ENCODE measurements at places on chromosomes 2 and 18. TPM values are rescaled to one million over a fixed set of nuclear protein-coding genes. Genes with fewer than 3 reads are reported as not detected.

DNA sequence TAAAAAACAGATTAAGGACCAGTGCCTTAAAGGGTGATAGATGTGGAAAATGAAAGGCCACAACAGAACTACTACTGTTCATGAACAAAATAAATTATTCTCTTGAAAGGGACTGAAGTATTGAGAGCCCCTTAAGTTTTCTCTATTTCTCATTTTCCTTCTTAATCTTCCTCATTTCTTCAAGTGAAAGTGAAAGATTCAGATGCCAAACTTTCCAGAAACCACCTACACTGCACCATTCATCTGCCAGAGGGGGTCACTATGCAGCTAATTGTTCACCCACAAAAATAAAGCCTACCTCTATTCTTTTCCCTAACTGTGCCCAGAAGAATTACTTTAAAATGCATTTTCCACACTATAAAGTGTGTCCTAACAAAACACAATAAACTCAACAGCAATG is 140.1 kb downstream of the NR4A2 start:
- DNase-seq: no peak
- H3K4me1 ChIP-seq: no peaks in the 10 kb centered on the region
- H3K27ac ChIP-seq: no peak overlapping the region

- no peaks in the 10 kb centered on the region for H3K36me3 ChIP-seq
- no peak for DNase-seq
- no peak overlapping the region for H3K27ac ChIP-seq
- no peak overlapping the region for H3K4me3 ChIP-seq
- peaks cover 100% of the 10 kb centered on the region for H3K27me3 ChIP-seq
Observed at GRCh38 chr2:70897977-70898226, 37.8 kb upstream of the ATP6V1B1 start.

DNA sequence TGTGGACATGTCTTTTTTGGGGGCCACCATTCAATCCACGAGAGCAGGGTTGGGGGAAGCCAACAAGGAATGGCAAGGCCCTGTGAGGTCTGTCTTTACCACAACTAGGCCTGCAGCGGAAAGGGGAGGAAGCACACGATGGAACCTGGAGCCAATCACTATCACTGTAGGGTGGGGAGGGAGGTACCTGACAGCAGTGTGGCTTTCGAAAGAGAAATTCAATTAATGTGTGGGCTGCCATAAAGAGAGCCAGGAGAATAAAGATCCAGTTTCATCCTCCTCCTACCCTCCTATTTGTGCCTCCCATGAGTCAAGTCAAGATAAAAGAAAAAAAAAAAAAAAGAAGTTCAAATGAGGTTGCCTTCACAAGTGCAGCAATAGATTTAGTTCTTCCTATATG is 18.9 kb upstream of the RBMS1 start:
- no peaks in the 10 kb centered on the region for H3K36me3 ChIP-seq
- no peaks in the 10 kb centered on the region for H3K27me3 ChIP-seq
- no peak for DNase-seq
- H3K4me1 ChIP-seq: no peaks in the 10 kb centered on the region

- no peaks in the 10 kb centered on the region for H3K27me3 ChIP-seq
- peaks cover 4% of the 10 kb centered on the region for H3K4me1 ChIP-seq
- H3K4me3 ChIP-seq: no peak overlapping the region
- no peak overlapping the region for H3K27ac ChIP-seq
- no peak for DNase-seq
Observed at GRCh38 chr18:76499637-76500340, 4.7 kb upstream of the ZNF516 start.

- no peak overlapping the region for H3K27ac ChIP-seq
- H3K27me3 ChIP-seq: no peaks in the 10 kb centered on the region
- no peaks in the 10 kb centered on the region for H3K36me3 ChIP-seq
Observed at GRCh38 chr2:168518555-168519066, 62.5 kb downstream of the CERS6 start.

- no peak for DNase-seq
- no peaks in the 10 kb centered on the region for H3K36me3 ChIP-seq
- no peak overlapping the region for H3K4me3 ChIP-seq
- peaks cover 14% of the 10 kb centered on the region for H3K4me1 ChIP-seq
- H3K27ac ChIP-seq: peak overlapping the region; percentile 35
Observed at GRCh38 chr2:201432038-201432620, 19.1 kb downstream of the TRAK2 start.

DNA sequence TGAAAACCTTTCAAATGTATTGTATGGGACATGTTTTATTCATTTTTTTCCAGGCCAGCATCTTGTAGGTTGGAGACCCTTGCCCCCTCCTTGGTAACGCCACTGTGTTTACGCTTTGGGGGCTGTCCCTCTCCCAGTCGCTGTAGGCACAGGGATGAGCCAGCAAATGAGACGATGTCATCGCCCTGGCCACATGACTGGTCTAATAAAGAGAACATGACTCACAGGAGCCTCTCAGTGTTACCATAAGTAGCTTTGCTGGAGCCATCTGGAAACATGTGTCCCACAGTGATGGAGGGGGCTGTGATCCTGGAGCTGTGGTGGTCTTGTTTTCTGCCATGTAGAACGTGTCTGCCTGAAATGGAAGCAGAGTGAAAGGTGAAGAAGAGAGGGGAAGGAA is 78.9 kb downstream of the CD8B2 start:
- no peaks in the 10 kb centered on the region for H3K36me3 ChIP-seq
- no peaks in the 10 kb centered on the region for H3K27me3 ChIP-seq

GRCh38 chr2:150255528-150255927 is 231.9 kb downstream of the RND3 start:
- DNase-seq: no peak
- no peaks in the 10 kb centered on the region for H3K36me3 ChIP-seq
- H3K27ac ChIP-seq: no peak overlapping the region
- H3K27me3 ChIP-seq: no peaks in the 10 kb centered on the region

- H3K27ac ChIP-seq: no peak overlapping the region
- no peaks in the 10 kb centered on the region for H3K27me3 ChIP-seq
- H3K4me1 ChIP-seq: no peaks in the 10 kb centered on the region
Observed at GRCh38 chr2:108228537-108228936, 11.2 kb upstream of the SULT1C3 start.

DNA sequence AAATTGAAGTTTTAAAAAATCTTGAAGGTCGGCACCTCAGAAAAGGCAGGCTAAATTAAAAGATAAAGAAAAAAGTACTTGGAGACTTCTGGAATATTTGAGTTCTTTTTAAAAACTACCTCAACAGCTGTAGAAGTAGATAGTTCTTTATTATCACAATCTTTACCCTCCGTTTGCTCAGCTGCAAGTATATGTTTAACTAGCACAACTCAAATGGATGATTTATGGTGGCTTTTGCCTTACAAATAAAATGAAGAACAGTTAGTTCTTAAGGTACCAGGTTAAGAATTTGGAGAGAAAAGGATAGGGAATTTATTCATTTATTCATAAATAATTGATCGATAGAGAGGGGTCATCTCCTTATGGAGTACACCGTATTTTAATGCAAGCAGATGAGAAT is 237.6 kb upstream of the FOSL2 start:
- no peak for DNase-seq
- no peaks in the 10 kb centered on the region for H3K36me3 ChIP-seq
- no peak overlapping the region for H3K4me3 ChIP-seq
- peaks cover 27% of the 10 kb centered on the region for H3K4me1 ChIP-seq
- H3K27me3 ChIP-seq: no peaks in the 10 kb centered on the region

GRCh38 chr2:120269816-120270215 is 17.2 kb downstream of the RALB start:
- no peaks in the 10 kb centered on the region for H3K36me3 ChIP-seq
- H3K27me3 ChIP-seq: no peaks in the 10 kb centered on the region
- H3K4me1 ChIP-seq: no peaks in the 10 kb centered on the region
- no peak overlapping the region for H3K4me3 ChIP-seq

GRCh38 chr2:164114937-164115336 is 379.1 kb upstream of the FIGN start:
- no peak for DNase-seq
- H3K4me1 ChIP-seq: no peaks in the 10 kb centered on the region
- no peaks in the 10 kb centered on the region for H3K27me3 ChIP-seq
- H3K4me3 ChIP-seq: no peak overlapping the region

- peaks cover 20% of the 10 kb centered on the region for H3K4me1 ChIP-seq
- DNase-seq: no peak
- no peak overlapping the region for H3K27ac ChIP-seq
- no peak overlapping the region for H3K4me3 ChIP-seq
- no peaks in the 10 kb centered on the region for H3K27me3 ChIP-seq
- no peaks in the 10 kb centered on the region for H3K36me3 ChIP-seq
Observed at GRCh38 chr2:10755621-10756020, 34.2 kb downstream of the ATP6V1C2 start.

UGT1A4 gene
- total RNA-seq: 4.8 TPM

TMEM178A gene
- total RNA-seq: 1.6 TPM

SNORC gene
- 18.6 TPM for total RNA-seq

INPP5D gene
- 36.5 TPM for total RNA-seq

CD8B2 gene
- not detected for total RNA-seq

SLC11A1 gene
- total RNA-seq: 8.4 TPM
